Thoracic aorta (tissue), 2 donors: ENCODE measurements at places on chromosomes 2 and 18. TPM values are rescaled to one million over a fixed set of nuclear protein-coding genes. Genes with fewer than 3 reads are reported as not detected.

DNA sequence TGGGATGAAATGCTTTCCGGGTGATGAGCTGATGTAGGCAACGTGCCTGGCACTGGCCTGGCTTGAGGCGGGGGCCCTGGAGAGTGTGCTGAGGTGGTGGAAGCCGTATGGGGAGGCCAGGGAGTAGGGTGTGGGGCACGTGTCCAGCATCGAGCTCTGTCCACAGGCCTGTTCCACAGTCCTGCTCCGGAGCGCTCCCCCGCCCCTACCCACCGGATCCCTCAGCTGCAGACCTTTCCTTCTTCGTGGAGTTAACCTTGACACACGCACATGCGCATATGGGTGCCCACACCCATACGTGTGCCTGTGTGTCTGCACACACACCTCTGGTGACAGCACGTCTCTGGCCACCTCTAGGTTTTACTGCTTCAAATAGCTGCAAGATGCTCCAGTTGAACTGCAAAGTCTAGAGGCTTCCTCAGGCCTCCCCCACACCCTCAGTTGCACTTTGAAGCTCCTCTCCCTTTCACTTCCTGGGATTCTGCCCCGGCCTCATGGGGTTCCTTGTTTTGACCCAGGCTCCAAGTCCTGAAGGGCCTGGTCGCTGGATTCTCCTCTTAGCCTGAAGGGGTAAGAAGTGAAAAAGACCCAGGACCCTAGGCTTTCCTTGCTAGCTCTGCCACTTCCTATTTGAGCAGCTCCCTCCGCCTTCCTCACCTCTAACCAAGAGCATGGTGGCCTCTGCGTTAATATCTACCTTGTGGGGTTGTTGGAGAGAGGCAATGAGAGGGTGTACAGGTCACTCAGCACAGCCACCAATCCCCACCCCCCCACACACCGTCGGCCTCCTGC is 49.5 kb downstream of the INHBB start:
- H3K27ac ChIP-seq, result no peak overlapping the region
- no peaks in the 10 kb centered on the region for H3K4me1 ChIP-seq
- no peaks in the 10 kb centered on the region for H3K36me3 ChIP-seq
- no peaks in the 10 kb centered on the region for H3K27me3 ChIP-seq
- H3K4me3 ChIP-seq, result no peak overlapping the region

DNA sequence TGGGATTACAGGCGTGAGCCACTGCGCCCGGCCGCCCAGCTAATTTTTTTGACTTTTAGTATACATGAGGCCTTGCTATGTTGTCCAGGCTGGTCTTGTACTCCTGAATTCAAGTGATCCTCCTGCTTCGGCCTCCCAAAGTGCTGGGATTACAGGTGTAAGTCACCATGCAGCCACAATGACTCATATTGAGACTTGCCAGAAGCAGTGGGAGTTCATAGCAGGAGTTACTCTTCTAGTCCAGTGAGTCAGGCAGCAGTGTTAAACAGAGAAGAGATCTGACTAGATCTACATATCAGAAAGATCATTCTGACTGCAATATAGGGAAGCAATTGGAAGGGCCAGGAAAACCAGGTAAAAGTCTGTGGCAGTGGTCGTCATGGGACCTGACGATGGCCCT is 1.5 kb upstream of the FLACC1 start:
- no peak overlapping the region for H3K27ac ChIP-seq
- peaks cover 13% of the 10 kb centered on the region for H3K36me3 ChIP-seq
- no peak for DNase-seq
- no peaks in the 10 kb centered on the region for H3K27me3 ChIP-seq
- H3K4me3 ChIP-seq, result no peak overlapping the region
- peaks cover 3% of the 10 kb centered on the region for H3K4me1 ChIP-seq

DNA sequence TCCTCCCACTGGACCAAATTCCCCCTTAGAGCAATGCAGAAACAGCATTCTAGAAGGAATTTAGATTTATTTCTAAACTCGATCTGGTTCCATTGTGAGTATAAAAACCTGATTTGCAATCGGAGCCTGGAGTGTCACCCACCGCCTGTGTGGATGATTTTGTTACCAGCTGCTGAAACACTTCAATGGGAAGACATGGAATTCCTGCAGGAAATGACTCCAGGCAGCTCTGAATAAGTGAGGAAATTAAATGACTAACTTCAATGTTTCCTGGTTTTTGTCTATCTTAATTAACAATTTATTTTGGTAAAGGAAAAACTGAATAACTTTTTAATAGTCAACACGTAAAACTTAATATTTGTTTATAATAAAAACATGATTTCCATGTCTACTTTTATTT is 19.3 kb downstream of the CTAGE1 start:
- DNase-seq, result no peak
- no peaks in the 10 kb centered on the region for H3K4me1 ChIP-seq
- no peak overlapping the region for H3K27ac ChIP-seq
- no peaks in the 10 kb centered on the region for H3K27me3 ChIP-seq

DNA sequence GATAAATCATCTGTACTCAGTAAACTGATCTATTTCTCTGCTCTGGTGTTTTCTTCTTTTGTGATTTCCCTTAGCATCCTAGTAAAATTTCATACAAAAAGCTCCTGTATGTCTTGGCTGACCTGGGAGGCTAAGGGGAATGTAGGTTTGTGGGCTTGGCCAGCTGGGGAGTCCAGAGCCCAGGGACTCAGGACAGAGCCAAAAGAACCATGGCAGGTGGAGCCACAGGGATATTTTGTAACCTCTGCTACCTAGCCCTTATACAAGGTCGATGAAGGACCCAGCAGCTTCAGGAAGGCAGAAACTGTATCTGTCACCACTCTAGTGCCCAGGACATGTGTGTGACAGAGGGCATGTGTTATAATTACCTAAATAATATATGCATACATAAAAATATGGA is 22.7 kb upstream of the ZCCHC2 start:
- no peaks in the 10 kb centered on the region for H3K4me1 ChIP-seq
- H3K36me3 ChIP-seq, result no peaks in the 10 kb centered on the region
- H3K27ac ChIP-seq, result no peak overlapping the region
- no peak for DNase-seq
- no peak overlapping the region for H3K4me3 ChIP-seq

The KCNG3 gene
- 0.78 TPM for total RNA-seq

The KCNG2 gene
- total RNA-seq, result 1.5 TPM

DNA sequence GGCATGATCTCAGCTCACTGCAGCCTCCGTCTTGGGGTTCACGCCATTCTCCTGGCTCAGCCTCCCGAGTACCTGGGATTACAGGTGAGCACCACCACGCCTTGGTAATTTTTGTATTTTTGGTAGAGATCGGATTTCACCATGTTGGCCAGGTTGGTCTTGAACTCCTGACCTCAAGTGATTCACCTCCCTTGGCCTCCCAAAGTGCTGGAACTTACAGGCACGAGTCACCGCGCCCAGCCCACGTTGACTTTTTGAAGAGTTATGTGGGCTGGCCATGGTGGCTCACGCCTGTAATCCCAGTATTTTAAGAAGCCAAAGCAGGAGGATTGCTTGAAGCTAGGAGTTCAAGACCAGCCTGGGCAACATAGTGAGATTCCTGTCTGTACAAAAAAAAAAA is 20.8 kb downstream of the CCL20 start:
- no peaks in the 10 kb centered on the region for H3K4me1 ChIP-seq
- no peak overlapping the region for H3K4me3 ChIP-seq
- H3K27ac ChIP-seq, result no peak overlapping the region
- H3K36me3 ChIP-seq, result no peaks in the 10 kb centered on the region
- DNase-seq, result no peak
- no peaks in the 10 kb centered on the region for H3K27me3 ChIP-seq

DNA sequence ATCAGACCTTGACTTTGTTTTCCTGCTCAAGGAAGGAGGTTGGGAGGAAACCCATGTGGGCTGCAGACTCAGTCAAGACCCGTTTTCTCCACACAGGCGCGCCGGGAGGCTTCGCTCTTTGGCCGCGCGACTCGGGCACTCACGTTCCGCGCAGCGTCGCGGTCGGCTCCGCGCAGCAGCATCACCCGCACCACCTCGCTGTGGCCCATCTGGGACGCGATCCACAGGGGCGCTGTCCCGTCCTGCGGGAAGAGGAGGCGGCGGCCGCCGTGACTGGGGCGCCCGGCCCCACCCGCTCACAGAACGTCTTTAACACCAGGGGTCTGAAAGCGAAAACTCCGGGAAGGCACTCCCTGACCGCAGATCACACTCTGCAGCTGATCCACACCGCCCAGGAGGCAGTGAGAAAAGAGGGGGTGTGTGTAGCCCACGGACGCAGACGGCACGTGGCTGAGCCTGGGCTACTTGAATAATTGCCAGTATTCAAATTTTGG is 33.1 kb upstream of the NPC1 start:
- no peaks in the 10 kb centered on the region for H3K36me3 ChIP-seq
- H3K27me3 ChIP-seq, result no peaks in the 10 kb centered on the region
- no peak for DNase-seq
- H3K4me1 ChIP-seq, result peaks cover 4% of the 10 kb centered on the region
- H3K4me3 ChIP-seq, result peak overlapping the region; percentile 75

The SCG2 gene
- total RNA-seq, result 0.56 TPM

GRCh38 chr2:129763190-129763846 is 216.1 kb upstream of the RAB6C start:
- no peaks in the 10 kb centered on the region for H3K27me3 ChIP-seq
- no peak overlapping the region for H3K4me3 ChIP-seq

The CDH2 gene
- 37.9 TPM for total RNA-seq

DNA sequence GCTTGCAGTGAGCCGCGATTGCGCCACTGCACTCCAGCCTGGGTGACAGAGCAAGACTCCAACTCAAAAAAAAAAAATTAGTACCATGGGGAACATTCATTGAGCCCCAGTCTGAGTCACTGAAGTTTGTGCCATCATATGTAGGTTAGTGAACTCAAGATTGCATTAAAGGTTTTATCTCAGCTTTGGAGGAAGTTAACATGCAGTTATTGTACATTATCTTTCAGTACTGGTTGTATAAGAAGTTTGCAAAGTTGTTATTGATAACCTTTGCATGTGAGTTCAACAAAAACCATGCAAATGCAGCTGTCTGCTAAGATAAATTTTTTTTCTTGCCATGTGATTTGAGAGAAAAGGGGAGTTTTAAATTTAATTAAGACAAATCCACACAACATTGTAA is 95.7 kb downstream of the MEIS1 start:
- no peak overlapping the region for H3K27ac ChIP-seq
- no peak for DNase-seq
- H3K4me3 ChIP-seq, result no peak overlapping the region
- H3K27me3 ChIP-seq, result no peaks in the 10 kb centered on the region
- no peaks in the 10 kb centered on the region for H3K36me3 ChIP-seq
